Esophagus squamous epithelium (tissue), 5 donors: ENCODE measurements at places on chromosomes 1 and 21. TPM values are rescaled to one million over a fixed set of nuclear protein-coding genes. Genes with fewer than 3 reads are reported as not detected.

- no peak for DNase-seq
Measured at GRCh38 chr1:84271441-84272151, 29.9 kb upstream of the SAMD13 start.

DNA sequence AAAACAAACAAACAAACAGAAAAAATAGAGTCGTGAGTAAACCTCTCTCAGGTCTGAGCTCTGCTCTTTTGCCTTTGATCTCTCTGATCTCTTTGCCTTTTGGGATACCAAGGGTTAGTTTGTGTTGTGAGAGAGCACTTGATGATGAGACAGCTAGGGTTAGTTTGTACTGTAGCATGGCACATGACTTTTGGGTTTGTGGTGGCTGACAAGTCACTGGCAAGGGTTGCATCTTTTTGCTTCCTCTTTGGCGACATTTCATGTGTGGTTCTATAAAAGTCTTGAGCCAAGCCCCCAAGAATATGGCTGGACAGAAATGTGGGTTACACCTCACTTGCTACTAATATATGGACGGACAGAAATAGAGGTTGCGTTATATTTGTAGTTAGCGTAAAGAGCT lies 60.5 kb downstream of the TESK2 start:
- no peak for DNase-seq

GRCh38 chr1:221865808-221866207 lies 123.9 kb upstream of the DUSP10 start:
- DNase-seq: no peak

GRCh38 chr1:166813508-166814223 lies 25.6 kb upstream of the POGK start:
- no peak for DNase-seq

- DNase-seq: no peak
Measured at GRCh38 chr1:207815913-207816291, 64.0 kb downstream of the CD46 start.

DNA sequence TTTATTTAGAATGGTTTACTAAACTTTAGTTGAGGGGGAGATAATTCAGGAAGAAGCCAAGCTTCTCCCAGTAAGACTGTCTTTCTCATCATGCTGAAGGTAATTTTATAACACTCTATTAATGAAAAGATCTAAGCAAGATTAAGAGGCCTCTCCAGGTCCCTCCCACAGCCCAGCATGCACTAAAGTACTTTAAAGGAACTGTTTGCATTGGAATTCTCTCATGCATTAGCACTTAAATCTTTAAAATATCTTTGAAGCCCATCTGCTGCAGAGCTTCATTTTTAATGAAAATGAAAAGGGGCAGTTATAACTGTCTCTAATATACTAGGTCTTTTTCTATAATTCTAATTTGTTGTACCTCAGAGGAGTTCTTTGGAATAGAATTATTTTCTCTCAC lies 1379.1 kb upstream of the ADGRL4 start:
- no peak for DNase-seq

RGS8 gene
- not detected for total RNA-seq

CFHR2 gene
- total RNA-seq: not detected

NHLH1 gene
- 0.19 TPM for total RNA-seq

ZMYM4 gene
- 32.5 TPM for total RNA-seq

TPTE gene
- total RNA-seq: not detected
